ENCODE measurements at places on chromosomes 11 and 22.

- no peak for DNase-seq
Measured at GRCh38 chr11:75476739-75477613, 44.0 kb upstream of the KLHL35 start.

DNA sequence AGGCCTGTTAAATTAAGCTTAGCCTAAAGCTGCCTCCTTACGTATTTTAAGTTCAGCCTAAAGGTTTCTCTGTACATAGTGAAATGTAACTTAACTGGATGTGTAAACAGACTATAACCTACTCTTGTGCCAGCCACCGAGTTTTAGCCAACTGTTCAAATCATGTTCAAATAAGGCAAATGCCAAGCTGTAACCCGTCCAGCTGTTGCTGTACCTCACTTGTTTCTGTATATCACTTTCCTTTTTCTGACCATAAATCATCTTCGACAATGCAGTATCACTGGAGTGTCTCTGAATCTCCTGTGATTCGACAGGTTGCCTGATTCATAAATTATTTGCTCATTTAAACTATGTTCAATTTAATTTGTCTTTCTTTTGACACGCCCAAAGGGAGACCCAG, 4.0 kb upstream of the PLAAT5 start:
- DNase-seq = no peak

DNA sequence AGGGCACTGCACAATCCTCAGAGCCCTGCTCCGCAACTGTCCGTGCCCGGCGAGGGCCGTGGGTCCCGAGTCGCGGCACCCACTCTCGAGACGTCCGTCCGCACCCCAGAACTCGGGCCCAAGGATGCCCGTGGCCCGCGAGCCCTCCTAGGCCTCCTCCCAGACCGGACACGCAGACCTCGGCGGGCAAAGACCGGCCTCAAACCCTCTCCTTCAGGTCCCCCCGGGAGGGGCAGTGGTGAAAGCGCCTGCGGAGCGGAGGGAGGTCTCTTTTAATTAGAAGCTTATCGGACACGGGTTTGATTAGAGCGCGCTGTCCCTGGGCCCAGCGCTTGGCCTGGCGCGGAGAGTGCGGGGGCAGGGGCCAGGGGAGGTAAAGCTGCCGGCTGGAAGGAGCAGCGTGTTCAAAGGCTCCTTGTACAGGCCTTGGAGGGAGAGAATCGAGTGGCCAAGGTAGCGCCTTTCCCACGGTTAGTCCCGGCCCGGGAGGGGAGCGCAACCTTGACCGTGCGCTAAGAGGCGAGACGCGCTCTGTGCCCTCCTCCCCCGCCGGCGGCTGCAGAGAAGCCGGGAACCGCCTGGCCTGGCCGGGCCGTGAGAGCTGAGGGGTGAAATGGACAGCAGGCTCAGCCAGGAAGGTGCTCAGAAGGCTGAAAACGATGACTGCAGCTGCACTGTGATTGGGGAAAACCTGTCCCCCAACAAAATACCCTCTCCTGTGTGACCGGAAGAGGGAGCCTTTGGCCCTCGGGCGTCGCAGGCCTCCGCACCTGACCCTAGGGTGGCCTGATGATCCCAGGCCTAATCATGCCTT, 4.6 kb downstream of the WT1 start:
- DNase-seq = no peak

DNA sequence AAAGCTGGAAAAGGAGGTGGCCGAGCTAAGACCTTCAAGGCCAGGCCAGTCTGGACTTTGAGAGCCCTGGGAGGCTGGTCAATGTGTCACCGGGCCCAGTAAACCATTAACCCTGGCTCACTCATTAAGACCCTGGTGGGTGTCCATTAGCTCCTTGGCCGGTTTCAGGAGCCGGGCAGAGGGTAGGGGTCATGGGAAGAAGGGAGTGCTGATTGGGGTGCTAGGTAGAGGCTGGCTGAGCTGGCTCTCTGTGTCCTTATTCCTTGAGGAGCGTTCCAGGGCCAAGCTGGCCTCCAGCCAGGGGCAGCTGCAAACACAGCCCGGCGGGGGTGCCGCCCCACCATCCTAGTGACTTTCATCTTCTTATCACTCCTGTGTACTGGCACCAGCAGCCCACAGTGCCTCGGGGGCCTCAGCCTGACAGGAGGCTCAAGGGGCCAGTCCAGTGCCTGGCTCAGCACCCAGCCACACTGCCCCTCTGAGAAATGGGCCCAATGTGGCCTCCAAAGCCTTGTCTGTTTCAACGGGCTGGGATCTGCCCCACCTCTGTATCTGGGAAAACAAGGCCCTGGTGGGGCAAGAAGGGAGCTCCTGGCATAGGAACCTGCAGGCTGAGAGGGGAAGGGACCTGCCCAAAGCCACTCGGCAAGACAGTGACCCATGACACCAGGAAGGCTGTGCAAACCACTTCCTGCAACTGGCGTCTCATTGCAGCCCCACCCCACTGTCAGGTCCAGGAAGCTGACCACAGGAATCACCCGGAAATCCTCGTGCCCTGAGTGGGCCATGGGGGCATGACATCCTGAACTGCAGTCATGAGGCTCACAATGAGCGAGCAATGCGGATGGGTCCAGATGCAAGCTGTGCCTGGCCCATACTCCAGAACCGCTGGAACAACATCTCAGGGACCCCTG, 15.1 kb upstream of the RGL4 start:
- DNase-seq = no peak

DNA sequence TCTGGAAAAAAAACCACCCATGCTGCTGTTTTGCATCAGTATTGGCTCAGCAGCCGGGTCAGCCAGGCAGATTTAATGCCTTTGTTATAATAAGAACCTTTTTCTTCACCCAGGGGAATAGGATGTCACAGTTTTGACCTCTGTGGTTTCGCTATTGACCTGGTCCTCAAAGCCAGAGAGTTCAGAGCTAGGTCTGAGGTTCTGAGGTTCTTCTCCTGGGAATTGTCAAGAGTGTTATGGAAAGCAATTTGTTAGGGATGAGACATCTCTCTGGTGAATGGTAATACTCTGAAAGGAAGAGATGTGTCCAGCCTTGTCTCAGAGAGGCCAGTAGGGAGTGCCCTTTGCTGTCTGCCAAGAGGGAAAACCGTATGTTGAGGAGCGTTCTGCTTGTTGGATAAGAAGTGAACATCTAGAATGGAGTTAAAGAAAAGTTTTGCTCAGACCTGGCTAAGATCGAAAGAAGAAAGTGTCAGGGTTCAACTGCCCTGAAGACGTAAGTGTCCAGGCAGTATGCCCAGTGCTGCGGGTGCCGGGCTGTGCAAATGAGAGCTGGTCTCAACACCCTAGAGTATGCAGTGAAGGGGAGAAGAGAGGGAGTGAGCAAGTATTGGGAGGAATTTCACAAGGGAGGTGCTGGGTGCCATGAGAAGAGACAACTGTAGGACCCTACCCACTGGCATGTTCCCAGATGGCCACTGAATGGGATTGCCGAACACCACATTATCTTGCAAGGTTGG, 150.9 kb upstream of the TTC12 start:
- no peak for DNase-seq

GRCh38 chr11:91489989-91490388, 734.6 kb upstream of the FAT3 start:
- DNase-seq = no peak

- DNase-seq = no peak
Measured at GRCh38 chr11:116233561-116233960, 539.2 kb downstream of the BUD13 start.

- DNase-seq = no peak
Measured at GRCh38 chr11:115284773-115285172, 219.4 kb downstream of the CADM1 start.

Measured in stimulated activated CD8-positive, alpha-beta memory T cell treated with anti-CD3 and anti-CD28 coated beads, Interleukin-12 subunit alpha, Interleukin-12 subunit beta, amount 100 ng/mL, for 4 hours (primary cell).